Caco-2 (cell line): ENCODE measurements at places on chromosomes 16 and 17.
A peak's percentile ranks its signal among the peaks of the same experiment; 100 is the strongest.

- no peak overlapping the region for H3K27ac ChIP-seq
- H3K36me3 ChIP-seq: peaks cover 3% of the 10 kb centered on the region
- DNase-seq: no peak
- no peak overlapping the region for H3K4me3 ChIP-seq
- peaks cover 16% of the 10 kb centered on the region for H3K4me1 ChIP-seq
These were observed 20.9 kb downstream of the FCSK start for GRCh38 chr16:70475054-70475871.

- H3K27ac ChIP-seq: no peak overlapping the region
- no peak overlapping the region for H3K4me3 ChIP-seq
- peaks cover 8% of the 10 kb centered on the region; the same call in 1 of the 2 replicates for H3K4me1 ChIP-seq
These were observed 49.8 kb upstream of the ZCCHC14 start for GRCh38 chr16:87542531-87543102.

DNA sequence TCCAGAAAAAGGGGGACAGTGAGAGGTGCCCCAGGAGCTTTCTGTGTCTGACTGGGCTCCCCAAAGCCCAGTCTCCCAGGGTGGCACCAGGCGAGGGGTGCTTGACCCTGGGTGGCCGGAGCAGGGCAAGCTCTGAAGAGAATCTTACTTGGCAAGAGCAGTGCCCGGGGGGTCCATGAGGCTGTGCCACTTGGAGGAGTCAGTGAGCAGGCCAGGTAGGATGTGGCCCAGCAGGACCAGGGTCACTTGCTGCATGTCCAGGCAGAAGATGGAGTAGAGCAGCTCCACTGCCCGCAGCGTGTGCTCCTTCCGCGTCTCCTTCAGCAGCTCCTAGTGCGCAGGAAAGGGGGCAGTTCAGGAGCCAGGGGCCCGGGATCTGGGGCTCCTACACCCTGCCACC lies 7.3 kb downstream of the CSF3 start:
- H3K4me1 ChIP-seq: no peaks in the 10 kb centered on the region
- no peak overlapping the region for H3K4me3 ChIP-seq
- no peak for DNase-seq
- no peak overlapping the region for H3K27ac ChIP-seq
- H3K27me3 ChIP-seq: no peaks in the 10 kb centered on the region
- H3K36me3 ChIP-seq: peaks cover 6% of the 10 kb centered on the region

DNA sequence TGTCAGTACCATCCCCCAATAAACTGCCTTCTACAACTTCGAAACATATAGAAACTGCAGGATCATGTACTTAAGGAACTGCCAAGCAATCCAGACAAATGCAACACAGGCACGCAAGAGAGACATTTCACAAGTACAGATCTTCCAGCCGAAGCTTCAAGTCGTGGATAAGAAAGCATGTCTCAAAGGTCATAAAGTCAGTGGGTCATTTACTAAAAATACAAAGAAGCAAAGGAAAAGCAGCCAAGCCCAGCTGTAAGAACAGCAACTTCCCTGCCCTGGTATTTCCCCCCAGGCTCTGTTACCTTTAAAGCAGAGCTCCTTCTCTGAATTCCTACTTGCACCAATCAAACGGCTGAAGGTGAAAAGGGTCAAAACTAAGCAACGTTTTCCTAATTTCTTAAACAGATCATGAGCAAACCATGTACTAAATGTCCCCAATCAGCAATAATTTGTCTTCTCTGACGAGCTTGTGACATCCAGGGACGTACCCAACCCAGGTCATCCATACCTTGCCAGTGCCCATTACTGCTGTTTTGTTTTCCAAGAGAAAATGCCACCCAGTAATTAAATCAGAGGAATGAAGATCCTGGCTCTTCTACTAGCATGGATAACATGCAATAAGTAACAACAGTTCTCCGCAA lies 1.7 kb downstream of the AKTIP start:
- H3K4me1 ChIP-seq: peaks cover 24% of the 10 kb centered on the region
- H3K4me3 ChIP-seq: peak overlapping the region; percentile 89
- H3K27ac ChIP-seq: peak overlapping the region; percentile 93
- peak; percentile 55 for DNase-seq

- no peaks in the 10 kb centered on the region for H3K36me3 ChIP-seq
- no peaks in the 10 kb centered on the region for H3K27me3 ChIP-seq
- no peak overlapping the region for H3K27ac ChIP-seq
- no peak for DNase-seq
These were observed 52.4 kb upstream of the NLK start for GRCh38 chr17:27990100-27990499.

DNA sequence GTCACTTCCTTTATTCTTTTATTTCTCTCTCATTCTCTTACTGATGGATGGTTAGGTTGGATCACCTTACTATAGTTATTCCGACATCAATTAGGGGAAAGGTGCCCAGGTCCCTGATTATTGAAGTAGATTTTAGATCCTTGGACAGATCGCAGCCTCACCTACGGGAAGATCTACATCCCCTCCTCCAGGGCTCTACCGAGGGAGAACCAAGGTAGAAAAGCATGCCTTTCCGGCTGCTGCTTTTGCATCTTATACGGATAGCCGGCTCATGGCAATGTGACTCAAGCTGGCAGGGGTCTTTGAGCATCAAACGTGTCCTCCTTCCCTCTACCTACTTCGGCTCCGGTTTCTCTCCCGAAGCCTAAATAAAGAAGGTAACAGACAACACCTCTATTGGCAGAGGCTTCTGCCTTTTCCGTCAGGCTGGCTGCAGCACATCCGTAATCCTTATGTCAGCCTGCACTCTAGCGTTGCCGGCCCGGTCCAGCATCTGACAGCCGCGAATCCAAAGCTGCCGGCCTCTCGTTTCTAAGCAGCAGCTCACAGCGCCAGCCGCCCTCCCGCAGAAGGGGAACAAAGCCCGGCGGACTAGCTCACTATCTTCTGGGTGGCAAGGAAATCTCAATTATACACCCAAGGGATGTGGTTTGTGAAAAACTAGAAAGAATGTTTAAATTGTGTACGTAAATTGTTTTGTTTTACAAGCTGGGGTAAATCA lies 46.9 kb downstream of the IRX6 start:
- H3K27ac ChIP-seq: no peak overlapping the region
- no peak overlapping the region for H3K4me3 ChIP-seq
- H3K27me3 ChIP-seq: no peaks in the 10 kb centered on the region
- peak; percentile 68 for DNase-seq
- H3K4me1 ChIP-seq: no peaks in the 10 kb centered on the region
